ENCODE measurements at places on chromosomes 3 and 15.

- DNase-seq, result no peak
Observed at GRCh38 chr15:39413558-39413957, 167.3 kb upstream of the THBS1 start.

GRCh38 chr3:32996048-32996754 lies 44.8 kb downstream of the CCR4 start:
- DNase-seq, result no peak

GRCh38 chr15:51697163-51697562 lies 15.9 kb downstream of the SCG3 start:
- no peak for DNase-seq

DNA sequence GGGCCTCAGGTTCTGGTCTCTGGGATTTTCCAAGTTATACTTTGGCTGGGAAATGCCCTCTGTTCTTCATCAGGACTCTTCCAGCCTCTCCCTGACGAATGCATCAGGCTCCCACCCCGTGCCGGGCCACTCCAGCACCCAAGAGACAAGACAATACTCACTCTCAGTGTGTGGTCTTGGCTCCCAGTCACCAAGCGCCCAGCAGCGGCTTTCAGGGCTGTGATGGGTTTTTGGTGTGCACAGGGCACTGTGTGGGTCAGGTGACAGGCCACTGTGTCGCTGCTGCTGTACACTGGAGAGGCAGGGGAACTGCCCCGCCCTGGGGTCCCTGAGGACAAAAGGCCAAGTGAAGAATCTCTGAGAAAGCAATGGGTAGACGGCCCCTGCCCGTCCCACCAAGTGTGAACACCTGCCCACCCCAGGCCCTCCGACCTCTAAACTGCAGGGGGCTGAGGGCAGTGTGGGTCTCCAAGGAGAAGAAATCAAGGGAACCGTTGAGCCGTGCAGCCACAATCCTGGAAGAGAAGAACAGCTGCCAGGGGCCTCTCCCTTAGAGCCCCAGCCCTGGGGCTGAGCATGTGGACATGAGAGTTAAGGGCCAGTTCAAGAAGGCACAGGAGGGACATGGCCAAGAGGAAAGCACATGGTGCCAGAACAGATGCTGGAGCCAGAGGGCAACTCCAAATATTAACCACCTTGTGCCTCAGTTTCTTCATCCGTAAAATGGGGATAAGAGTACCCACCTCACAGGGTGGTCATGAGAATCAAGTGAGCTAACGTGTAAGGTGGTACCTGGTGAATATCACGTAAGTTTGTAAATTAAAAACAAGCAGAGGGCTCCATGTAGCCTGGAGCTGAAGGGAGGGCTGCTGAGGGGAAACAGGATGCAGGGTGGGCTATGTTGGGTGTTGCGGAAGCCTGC lies 34.1 kb downstream of the PTPN23 start:
- DNase-seq, result no peak

DNA sequence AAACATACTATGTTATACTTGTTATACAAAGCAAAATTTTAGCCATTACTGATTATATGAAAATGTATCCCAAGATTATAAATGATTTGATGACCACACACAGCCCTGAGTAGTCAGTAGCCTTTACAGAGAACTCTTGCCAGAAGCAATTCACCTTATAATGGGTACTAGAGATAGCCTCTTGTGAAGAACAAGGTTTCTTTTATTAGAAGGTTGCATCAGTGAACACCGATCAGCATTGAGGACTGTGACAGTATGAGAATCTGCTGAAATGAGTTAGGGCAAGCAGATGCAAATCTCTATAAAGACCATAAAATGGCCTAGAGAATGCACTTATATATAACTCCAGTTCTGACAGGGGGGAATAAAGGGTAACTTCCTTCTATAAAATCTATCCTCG lies 10.1 kb downstream of the CDC25A start:
- no peak for DNase-seq

DNA sequence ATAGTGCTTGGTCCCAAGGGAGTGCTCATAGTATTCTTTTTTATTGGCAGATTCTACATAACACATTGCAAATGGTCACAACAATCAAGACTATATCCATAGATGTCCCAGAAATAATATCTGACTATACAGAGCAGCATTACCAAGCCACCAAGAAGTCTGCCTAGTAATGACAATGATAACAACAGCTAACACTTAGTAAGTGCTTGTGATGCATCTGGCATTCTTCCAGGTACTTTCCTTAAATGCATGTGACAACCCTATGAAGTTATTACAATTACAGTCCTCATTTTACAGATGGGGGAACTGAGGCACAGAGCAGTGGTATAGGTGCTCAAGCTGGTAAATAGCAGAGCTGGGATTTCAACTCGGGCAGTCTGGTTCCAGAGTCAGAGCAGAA lies 49.6 kb upstream of the ICE2 start:
- no peak for DNase-seq

GRCh38 chr3:23219117-23219516 lies 16.0 kb downstream of the UBE2E2 start:
- DNase-seq, result no peak

DNA sequence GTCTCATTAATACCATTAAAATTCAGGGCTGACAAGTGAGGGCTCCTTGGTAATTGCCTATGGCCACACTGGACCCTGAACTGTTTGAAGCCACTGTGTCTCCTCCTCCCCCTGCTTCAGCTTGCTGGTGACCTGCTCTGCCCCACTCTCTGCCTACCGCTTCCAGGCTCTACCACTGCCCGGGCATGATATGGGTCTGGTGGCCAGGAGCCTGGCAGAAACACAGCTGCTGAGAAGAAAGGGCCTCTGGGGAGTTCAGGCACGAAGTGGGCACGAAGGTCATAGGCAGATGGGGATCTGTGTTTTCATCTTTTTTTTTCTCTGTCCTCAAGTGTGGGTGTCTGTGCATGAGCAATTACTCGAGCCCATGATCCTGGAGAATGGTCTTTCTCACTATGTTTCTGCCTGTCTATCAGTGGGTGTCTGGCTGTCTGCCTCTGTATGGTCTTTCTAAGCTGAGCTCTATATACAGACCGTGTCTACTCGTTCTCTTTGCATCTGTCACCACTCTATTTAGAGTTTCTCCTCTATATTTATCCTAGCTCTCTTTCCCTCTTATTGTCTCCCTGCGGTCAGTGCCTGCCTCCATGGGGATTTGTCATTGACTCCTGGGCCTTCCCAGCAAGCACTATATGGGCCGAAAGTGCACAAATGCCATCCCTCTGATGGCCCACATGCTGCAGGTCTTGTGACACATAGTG lies 42.1 kb upstream of the EPHB1 start:
- DNase-seq, result no peak

Data from left colon (tissue), 2 donors.